ENCODE measurements at places on chromosomes 11 and 22.

GRCh38 chr22:48758881-48759875 lies 1068.5 kb downstream of the BRD1 start:
- no peak for DNase-seq

- DNase-seq, result no peak
These were observed 669 bp downstream of the MICAL3 start for GRCh38 chr22:18023509-18024275.

DNA sequence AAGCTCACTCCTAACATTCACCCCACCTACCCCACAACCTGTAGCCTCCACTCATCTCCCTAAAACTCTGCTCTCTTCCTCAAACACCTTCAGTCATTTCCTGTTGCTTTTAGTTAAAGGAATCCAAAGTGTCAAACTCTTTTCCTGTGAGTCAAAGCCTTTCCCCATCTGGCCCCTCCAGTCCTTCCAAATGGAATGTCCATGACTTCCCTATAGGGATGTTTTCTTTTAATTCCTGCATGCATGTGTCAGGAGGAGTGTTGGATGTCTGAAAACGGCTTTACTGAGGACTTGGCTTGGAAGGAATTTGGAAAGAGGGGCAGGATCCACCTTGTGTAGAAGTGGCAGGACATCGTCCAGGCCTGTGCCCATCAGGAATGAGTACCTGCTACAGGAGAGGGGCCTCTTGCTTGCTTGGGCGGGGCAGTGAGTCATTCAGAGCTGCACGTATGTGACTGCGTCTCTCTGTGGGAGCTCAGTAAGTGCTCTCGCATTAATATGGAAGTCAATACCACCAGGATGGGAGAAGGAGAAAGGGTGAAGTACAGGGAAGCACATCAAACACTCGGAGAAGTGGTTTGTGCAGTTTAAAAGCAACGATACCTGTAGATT lies 491.9 kb downstream of the OPCML start:
- no peak for DNase-seq

GRCh38 chr11:120186774-120187591 lies 23.8 kb upstream of the OAF start:
- DNase-seq, result no peak

- DNase-seq, result no peak
These were observed 588 bp upstream of the FAT3 start for GRCh38 chr11:92224054-92224406.

DNA sequence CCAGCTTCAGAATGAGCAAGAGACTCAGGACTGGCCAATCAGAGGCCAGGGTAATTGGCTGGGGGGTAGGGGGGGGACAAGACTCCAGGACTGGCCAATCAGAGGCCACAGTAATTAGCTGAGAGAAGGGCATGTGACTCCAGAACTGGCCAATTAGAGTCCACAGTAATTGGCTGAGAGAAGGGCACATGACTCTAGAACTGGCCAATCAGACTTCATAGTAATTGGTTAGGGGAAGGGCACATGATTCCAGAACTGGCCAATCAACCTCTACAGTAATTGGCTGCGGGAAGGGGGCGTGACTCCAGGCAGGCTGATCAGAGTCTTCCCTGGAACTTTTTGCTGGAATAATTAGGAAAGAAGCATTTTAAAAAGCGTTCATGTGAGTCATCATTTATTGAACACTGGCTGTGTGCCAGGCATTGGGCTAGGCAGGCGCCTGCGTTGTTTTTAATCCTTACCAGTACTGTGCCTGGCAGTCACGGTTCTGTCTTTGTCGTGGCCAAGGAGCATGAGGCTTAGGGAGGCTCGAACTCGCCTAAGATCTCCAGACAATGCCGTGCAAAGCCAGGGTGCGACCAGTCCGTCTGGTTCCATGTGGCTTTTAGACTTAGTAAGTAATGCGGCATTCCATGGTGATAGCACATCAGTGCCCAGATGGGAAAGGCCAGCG lies 508.1 kb downstream of the TBC1D22A start:
- DNase-seq, result peak; percentile 14

DNA sequence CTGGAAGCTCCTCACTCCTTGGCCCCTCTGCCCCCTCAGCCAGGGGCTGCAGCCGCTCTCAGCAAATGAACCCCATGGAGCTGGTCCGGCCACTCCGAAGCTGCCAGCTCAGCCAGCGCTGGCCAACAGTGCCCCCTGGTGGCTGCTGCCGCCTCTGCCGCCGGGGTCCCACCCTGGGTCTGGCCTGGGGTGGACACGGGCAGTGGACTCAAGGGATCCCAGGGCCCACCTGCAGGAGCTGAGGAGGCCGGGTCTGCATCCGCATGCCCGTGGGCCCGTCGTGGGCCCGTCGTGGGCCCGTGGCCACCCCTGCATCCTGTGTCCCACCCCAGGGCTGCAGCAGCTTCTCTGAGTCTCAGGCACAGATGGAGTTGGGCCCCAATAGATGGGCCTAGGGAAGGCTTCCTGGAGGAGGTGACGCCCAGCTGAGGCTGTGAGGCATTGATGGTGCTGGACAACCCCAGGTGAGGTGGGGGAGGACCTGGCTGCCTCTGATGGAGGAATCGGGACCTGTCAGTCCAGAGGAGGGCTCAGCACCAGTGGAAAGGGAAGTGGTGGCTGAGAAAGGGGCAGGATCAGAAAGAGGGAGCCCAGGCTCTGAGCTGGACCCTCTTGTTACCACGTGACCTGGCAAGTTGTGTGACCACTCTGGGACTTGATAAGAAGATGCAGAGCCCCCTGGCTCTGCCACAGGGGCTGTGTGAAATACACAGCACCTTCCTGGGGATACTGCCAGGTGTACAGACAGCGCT lies 522.3 kb downstream of the BRD1 start:
- peak; percentile 59 for DNase-seq

- no peak for DNase-seq
These were observed 177.8 kb downstream of the CEP164 start for GRCh38 chr11:117505285-117505970.

DNA sequence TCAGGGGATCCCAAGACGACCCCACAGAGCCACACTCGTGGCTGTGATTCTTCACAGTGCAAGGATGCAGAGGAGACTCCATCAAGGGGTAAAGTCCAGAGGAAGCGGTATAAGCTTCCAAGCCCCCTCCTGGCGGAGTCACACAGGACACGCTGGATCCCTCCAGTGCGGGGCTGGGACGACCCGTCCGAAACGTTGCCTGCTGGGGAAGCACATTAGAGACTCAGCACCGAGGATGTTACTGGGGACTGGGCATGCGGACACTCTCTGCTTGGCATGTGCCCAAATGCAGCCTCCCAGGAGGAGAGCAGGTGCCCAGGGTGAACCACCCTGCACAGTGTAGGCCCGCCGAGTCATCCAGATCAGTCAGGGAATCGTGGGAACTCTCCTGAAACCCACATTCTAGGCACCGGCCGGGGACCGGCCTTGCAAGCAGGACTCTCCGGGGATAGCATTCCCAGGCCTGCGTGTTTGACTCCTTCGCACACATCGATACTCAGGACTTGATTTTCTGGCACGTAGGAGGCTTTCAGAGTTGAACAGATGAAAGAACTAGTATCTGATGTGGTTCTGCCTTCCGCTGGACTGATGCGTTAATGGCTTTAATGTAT lies 229.8 kb downstream of the TBC1D22A start:
- DNase-seq, result no peak

Measured in NAMALWA (cell line).